ENCODE measurements at places on chromosomes 2 and 18.

GRCh38 chr2:19833978-19834377, 67.8 kb downstream of the TTC32 start:
- DNase-seq, result no peak

- DNase-seq, result no peak
Observed at GRCh38 chr2:161111531-161111930, 48.7 kb upstream of the TANK start.

- no peak for DNase-seq
Observed at GRCh38 chr2:69952336-69953115, 8.9 kb downstream of the ASPRV1 start.

- no peak for DNase-seq
Observed at GRCh38 chr2:157901325-157901724, 25.2 kb upstream of the ACVR1 start.

DNA sequence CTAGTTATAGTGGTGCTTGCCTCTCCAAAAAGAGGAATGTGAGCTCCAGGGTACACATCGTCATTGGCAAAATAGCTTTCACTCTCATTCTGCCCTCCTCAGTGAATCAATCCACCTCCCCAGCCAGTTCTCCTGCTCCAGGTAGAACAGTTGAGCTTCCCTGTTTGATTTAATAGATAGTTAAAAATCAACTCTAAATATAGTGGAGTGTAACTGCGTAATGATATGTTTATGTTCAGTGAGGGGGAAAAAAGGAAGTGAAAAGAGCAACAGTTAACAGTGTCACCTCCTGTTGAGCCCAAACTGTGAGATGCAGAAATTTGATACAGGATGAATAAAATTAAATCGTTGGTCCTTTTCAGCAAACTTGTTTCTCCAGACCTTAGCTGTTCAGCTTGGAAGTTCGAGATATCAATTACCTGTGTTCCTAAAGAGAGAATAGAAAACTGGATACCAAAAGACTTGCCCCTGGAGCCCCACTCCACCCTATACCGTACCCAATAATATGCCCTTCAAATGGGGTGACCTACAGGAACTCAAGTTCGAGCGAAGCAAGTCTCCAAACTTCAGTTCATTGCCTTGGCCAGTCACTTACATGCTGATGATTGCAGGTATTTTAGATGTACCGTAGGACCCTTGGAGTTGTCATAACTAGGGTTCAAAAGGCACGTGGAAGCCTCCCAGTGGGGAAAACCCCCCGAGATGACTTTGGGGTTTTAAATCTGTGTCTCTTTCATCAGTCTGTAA, 708.4 kb downstream of the RNF144A start:
- no peak for DNase-seq

DNA sequence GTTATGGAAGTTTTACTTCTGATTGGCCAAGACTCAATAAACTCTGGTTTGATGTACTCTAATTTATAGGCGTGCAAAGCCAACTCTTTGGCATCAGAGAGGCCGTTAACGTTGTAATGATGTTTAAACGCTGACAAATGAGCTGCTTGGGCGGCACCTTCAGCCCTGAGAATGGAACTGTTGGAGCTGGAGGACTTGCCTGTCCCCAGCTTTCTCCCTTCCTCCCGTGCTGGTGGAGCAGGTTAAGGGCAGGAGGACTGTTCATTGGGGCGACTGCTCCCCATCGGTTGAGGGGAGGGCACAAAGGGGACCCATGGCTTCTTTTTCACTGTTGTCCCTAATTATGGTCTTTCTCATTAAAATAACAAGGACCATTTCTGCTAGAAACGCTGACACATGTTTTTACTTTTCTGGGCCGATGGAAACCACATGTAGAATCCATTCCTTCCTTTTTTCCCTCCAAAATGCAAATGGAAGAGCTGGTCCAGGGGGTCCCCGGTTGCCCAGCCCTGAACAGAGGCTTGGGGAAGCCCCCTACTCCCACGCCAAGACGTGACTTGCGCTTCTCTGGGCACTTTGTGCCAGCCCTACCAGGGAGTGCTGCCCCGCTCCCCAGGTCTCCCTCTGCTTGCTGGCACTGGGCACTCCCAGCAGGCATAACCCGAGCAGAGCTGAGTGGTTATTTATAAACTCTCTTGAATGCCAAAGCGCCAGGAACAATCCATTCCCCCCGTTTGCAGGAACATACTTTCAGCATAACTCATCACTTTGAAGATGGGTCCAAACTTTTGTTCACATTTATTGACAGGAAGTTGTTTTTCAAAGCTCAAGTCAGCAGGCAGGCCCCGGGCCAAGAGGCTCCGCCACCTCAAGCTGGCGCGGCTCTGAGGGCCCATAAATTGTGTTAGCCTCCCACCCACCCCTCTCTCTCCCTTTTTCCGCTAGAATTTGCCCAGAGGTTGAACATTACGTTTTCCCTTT, 170.1 kb downstream of the ASB1 start:
- peak; percentile 1 for DNase-seq

DNA sequence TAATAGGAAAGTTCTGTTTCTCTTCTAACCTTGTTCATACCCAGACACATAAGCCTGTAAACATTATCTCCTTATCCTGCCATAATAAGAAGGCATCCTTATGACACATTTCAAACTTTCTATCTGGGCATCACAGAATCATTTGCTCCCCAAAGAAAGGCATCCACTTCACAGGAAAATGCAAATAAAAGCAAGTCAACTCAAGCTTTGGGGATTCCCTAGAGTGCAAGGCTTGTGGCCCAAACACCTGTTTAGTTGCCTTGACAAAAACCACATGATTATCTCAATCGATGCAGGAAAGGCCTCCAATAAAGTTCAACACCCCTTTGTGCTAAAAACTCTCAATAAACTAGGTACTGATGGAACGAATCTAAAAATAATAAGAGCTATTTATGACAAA, 195.7 kb upstream of the GALNT5 start:
- no peak for DNase-seq

DNA sequence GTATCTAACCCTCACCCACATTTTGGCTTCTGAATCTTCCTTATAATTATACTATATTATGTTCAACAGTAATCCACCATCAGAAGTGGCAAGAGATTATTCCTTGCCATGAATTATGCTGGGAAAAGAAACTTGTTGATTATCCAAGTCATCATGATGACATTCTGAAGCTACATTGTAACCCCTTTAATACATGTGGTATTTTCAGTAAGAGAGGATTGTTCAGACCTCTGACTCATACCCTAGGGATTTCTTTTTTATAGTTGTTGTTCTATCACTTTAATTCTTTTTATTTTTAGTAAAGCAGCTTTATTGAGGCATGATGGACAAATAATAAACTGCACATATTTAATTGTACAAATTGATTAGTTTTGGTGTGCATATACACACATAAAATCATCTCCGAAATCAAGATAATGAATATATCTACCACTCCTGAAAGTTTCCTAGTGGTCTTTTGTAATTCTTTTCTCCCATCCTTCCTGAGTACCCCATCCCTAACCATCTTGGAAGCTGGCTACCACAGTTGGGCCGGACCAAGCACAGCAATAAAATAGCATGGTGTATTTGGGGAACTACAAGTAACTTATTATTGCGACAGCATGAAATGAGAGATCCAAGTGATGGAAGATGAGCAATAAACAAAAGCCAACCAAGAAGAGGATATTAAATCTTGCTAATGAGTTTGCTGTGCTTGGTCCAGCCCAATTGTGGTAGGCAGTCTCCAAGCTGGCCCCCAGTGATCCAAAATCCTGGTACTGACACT, 159.9 kb downstream of the BARD1 start:
- DNase-seq, result no peak

DNA sequence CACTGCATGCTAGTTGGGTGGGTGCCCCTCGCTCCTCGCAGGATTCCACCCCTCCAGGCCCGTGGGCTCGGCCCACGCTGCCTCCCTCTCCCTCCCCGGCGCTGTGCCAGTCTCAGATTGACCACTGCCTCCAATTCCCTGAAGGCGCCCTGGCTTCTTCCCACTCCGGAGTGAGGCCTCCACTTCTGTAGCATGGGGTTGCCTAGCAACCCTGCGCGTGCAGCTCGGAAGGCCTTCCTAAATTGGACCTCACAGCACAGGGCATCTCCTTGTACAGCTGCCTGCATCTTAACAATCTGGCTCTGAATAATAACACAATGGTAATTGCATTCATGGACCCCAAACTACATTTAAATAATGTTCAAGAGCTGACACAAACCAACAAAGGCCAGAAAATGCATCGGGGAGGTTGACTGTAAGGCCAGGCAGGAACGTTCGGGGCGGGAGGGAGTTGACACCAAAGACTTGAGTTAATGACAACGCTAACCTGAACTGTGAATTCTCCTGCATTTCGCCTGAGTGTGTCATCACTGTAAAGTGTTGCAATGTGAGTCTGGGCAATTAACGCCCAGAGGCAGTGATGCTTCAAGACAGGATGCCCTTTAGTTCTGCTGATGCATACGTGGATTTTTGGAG, 222.9 kb downstream of the ZBTB7C start:
- DNase-seq, result peak; percentile 52

- DNase-seq, result no peak
Observed at GRCh38 chr18:9321736-9322135, 12.8 kb upstream of the TWSG1 start.

- DNase-seq, result no peak
Observed at GRCh38 chr18:68314403-68314802, 400.5 kb downstream of the TMX3 start.

DNA sequence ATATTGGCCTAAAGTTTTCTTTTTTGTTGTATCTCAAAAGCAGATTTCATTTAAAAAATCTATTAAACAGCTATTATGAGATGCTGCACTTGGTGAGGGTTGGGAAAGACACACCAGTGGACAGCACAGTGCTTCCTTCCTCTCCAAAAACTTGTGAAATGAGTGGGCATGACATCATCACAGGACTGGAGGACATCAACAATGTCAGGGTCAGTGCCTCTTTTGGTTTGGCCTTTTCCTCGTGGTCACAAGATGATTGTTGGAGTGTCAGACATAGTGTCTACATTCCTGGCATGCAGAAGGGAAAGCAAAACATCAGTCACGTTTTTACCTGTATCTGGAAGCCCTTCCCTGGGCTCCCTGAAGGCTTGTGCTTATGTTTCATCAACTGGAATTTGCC, 49.6 kb downstream of the IL1R2 start:
- no peak for DNase-seq

- DNase-seq, result no peak
Observed at GRCh38 chr2:177245010-177245422, 19.5 kb downstream of the NFE2L2 start.

DNA sequence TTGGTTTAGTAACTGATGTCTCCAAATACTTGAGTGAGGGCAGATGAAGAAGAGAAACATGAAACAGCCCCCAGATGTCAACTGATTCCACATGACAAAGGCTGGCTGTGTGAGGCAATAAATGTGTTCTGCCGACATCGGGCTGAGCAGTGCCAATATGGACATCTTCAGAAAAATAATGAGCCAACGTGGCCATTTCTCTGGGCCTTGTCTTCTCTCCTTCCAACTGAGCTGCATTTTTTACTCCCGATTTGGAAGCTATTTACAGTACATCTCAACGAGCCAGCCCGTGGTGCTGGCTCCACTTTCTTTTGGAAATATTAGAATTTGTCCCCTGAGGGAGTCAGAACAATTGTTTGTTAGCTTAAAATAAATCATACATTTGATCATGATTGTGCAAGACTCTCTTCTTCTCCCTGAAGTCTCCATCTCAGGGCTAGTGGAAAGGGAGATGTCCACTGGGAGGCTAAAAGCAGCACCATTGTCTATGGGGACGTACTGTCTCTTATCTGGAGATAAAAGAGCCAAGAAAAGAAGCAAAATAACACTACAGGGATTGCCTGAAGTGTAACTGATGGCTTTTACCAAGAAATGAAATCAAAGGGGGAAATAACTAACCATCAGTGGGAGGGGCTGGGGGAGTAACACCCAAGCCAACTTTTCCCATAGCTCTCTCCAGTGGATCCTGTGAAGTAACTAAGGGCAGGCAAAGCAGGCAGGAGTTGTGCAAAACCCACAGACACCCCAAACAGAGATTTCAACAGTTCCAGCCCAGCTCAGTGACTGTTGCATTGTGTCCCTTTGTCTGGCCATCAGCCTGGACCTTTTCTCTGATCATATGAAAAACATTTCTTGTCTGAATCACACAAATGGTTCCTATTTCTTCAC, 114.8 kb downstream of the RDH14 start:
- no peak for DNase-seq
